ENCODE measurements at places on chromosomes 6 and 20. TPM values are rescaled to one million over a fixed set of nuclear protein-coding genes. Genes with fewer than 3 reads are reported as not detected.
A peak's percentile ranks its signal among the peaks of the same experiment; 100 is the strongest.

Gene MATN4
- total RNA-seq, result 0.14 TPM

DNA sequence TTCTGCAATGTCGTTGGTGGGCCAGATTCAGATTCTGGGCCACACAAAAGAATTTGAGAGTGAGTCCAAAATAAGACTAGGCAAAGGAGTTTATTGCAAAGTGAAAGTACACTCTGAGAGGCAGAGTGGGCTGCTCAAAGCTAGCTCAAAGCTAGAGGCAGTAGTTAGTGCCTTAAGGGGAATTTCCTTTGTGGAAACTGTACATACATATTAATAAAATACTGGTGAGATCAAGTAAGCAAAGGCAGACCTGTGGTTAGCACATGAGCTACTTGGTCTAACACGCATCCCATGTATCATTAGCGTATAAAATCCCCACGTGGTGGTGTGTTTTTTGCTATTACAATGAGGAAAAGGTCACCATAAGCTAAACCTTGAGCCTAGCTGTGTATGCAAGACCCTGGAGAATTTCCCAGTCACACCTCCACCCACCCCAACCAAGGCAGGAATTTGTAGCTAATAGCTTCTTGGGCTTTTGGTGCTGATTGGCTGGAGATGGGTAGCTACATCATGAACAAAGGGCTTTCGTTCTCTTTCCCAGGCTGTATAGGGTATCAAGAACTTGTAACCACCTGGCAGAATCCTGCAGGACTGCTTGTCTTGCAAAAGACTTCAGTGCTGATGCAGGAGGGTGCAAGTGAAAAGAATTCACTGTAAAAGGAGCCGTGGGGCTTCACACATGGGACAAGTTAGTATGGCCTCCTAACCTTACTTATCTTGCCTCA lies 14.7 kb upstream of the TRIM26 start:
- H3K27ac ChIP-seq, result no peak overlapping the region
- no peaks in the 10 kb centered on the region for H3K36me3 ChIP-seq
- no peaks in the 10 kb centered on the region for H3K4me1 ChIP-seq

GRCh38 chr20:40679184-40679583 lies 9.9 kb downstream of the MAFB start:
- peaks cover 51% of the 10 kb centered on the region for H3K27me3 ChIP-seq
- no peak overlapping the region for H3K4me3 ChIP-seq
- H3K27ac ChIP-seq, result no peak overlapping the region

Gene HLA-DOB
- 18.8 TPM for total RNA-seq

DNA sequence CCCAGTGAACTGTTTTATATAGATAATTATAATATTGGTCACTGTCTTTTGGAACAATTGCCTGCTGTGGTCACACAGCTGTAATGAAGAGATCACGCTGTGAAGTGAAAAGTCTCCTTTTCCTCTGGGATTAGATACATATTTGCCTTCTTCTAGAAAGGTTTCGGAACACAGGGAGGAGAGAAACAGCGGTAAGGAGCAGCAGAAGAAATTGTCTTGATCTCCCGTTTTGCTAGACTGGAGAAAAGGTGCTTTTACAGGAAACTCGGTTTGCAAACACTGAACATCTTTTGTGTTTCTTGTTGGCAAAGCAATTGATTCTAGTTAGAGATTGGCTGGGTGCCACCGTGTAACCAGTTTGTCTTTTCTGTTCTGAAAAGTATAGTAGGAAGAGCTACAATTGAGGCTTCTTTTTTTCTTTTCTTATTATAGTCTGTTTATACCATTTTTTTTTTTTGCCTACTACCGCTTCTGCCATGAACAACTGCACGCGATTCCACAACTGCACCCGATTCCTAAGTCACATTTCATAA lies 404.1 kb upstream of the ID4 start:
- no peaks in the 10 kb centered on the region for H3K4me1 ChIP-seq
- H3K4me3 ChIP-seq, result no peak overlapping the region
- H3K27ac ChIP-seq, result no peak overlapping the region
- no peaks in the 10 kb centered on the region for H3K27me3 ChIP-seq

Gene RNF217
- 3.4 TPM for total RNA-seq

DNA sequence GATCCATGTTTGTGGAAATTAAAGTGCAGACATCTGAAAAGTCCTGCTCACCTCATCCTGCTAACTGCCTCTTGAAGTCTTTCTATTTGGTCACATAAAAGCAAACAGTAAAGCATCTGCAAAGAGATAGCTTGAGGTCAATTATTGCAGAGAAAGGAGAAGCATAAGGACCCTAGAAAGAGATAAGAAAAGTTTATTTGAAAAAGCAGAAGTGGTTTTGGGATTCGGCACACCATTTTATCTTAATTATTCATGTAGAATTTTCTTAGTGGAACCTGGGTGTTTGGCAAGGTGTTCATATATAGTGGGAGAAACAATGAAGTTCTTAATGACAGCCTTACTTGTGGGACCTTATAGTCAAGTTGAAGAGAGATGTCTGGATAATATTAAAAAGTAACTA lies 280.8 kb downstream of the CENPW start:
- H3K27ac ChIP-seq, result no peak overlapping the region
- no peaks in the 10 kb centered on the region for H3K4me1 ChIP-seq
- H3K4me3 ChIP-seq, result no peak overlapping the region
- no peaks in the 10 kb centered on the region for H3K36me3 ChIP-seq
- DNase-seq, result no peak
- no peaks in the 10 kb centered on the region for H3K27me3 ChIP-seq

- peaks cover 47% of the 10 kb centered on the region for H3K4me1 ChIP-seq
- no peak overlapping the region for H3K27ac ChIP-seq
- H3K4me3 ChIP-seq, result no peak overlapping the region
- H3K27me3 ChIP-seq, result no peaks in the 10 kb centered on the region
- peaks cover 4% of the 10 kb centered on the region for H3K36me3 ChIP-seq
Observed at GRCh38 chr20:34012735-34013134, 19.0 kb downstream of the RALY start.

Gene GINS1
- total RNA-seq, result 15.7 TPM

Gene NRSN1
- 0.05 TPM for total RNA-seq

DNA sequence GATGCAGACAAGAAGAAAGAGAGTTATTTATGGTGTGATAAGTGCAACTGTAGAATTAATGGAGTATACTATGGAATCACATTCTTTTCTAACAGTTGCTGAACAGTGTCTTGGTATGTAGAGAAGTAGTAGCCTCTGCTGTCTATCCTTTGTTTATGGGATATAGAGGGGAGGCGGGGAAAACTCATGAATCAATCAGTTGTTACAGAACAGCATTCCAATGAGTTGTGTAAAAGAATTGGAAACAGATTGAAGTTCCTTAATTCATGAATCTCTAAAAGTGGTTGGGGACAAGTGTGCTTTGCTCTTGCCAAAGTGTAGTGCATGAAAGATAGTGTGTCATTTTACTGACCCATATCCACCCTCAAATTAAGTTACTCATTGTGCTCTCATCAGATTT lies 77.7 kb downstream of the FLRT3 start:
- no peaks in the 10 kb centered on the region for H3K4me1 ChIP-seq
- H3K36me3 ChIP-seq, result no peaks in the 10 kb centered on the region
- H3K27me3 ChIP-seq, result no peaks in the 10 kb centered on the region
- no peak overlapping the region for H3K27ac ChIP-seq

Gene HLA-DQB2
- 17.5 TPM for total RNA-seq

GRCh38 chr6:116011520-116011919 lies 49.2 kb downstream of the FRK start:
- no peak overlapping the region for H3K4me3 ChIP-seq
- no peaks in the 10 kb centered on the region for H3K4me1 ChIP-seq
- H3K27me3 ChIP-seq, result no peaks in the 10 kb centered on the region

Gene CARMIL1
- total RNA-seq, result 17.4 TPM

GRCh38 chr6:57303931-57304681 lies 13.3 kb upstream of the PRIM2 start:
- DNase-seq, result no peak
- H3K4me3 ChIP-seq, result no peak overlapping the region
- no peak overlapping the region for H3K27ac ChIP-seq
- H3K36me3 ChIP-seq, result no peaks in the 10 kb centered on the region

Gene PXMP4
- total RNA-seq, result 3.8 TPM

DNA sequence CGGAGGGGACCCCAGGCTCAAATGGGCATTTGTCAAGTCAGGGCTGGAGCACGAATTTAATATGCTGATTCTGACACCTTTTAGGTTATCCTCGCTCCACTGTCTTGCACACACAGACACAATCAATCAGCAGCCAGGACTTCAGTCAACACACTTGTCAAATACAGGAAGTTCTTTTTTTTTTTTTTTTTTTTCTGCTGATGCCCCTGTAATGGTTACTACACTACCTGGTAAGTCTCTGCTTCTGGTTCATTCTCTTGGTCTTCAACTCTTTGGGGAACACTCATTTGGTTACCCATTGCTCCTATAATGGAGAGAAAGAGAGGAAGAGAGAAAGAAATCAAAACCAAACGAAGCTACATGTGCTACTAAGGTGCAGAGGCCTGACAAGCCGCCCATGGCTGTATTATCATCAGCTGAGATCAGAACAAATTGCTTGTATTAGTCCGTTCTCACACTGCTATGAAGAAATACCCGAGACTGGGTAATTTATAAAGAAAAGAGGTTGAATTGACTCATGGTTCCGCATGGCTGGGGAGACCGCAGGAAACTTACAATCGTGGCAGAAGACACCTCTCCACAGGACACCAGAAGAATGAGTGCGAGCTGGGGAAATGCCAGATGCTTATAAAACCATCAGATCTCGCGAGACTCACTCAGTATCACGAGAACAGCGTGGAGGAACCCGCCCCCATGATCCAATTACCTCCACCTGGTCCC lies 11.8 kb downstream of the BCAS1 start:
- H3K4me3 ChIP-seq, result no peak overlapping the region
- no peak overlapping the region for H3K27ac ChIP-seq
- H3K27me3 ChIP-seq, result no peaks in the 10 kb centered on the region

DNA sequence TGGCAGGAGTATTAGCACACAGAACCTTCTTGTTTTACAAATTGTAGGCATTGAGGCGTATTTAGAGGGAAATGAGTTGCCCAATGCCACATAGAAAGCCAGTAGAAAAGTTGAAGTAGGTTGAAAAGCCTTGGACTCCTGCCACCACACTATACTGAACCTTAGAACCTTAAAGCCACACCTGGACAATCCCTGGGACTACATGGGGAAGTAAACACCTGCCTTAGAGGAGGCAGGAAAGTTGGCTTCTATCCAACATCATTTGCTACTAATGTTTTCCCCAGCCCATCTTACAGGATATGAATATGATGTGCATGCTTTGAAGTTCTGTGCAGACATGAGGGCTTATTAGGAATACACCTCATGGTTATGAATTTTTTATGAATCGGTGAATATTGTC lies 5.3 kb upstream of the EPPIN start:
- H3K27ac ChIP-seq, result no peak overlapping the region
- no peak for DNase-seq
- no peaks in the 10 kb centered on the region for H3K27me3 ChIP-seq
- H3K36me3 ChIP-seq, result no peaks in the 10 kb centered on the region
- H3K4me1 ChIP-seq, result no peaks in the 10 kb centered on the region

GRCh38 chr6:163461696-163462095 lies 47.2 kb downstream of the QKI start:
- H3K4me3 ChIP-seq, result no peak overlapping the region
- peaks cover 11% of the 10 kb centered on the region for H3K4me1 ChIP-seq
- H3K36me3 ChIP-seq, result no peaks in the 10 kb centered on the region

GRCh38 chr6:12869816-12870432 lies 153.4 kb downstream of the PHACTR1 start:
- no peaks in the 10 kb centered on the region for H3K27me3 ChIP-seq
- no peak overlapping the region for H3K27ac ChIP-seq
- no peaks in the 10 kb centered on the region for H3K36me3 ChIP-seq
- no peaks in the 10 kb centered on the region for H3K4me1 ChIP-seq
- DNase-seq, result no peak
- no peak overlapping the region for H3K4me3 ChIP-seq

Gene TRIM40
- total RNA-seq, result 0.09 TPM

- no peak overlapping the region for H3K4me3 ChIP-seq
- no peaks in the 10 kb centered on the region for H3K36me3 ChIP-seq
- H3K27ac ChIP-seq, result no peak overlapping the region
- DNase-seq, result no peak
Observed at GRCh38 chr6:107594736-107595135, 104.8 kb downstream of the SOBP start.

DNA sequence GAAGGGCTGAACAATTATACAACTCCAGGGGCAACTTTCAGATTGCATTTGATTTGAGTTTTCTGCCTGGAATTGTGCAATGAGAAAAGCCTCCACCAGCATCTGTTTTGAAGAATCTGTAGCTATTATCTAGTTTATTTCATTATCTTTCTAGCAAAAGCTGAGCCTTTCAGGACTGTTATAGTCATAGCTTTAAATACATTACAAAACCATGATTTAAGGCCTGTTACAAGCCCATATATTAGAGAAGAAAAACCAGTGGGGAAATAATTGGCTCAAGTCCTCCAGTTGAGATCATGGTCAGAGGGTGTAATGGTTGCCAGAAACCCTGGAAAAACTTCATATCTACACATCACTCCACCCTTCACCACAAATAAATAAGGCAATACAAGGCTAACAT lies 676.2 kb downstream of the HDGFL1 start:
- H3K36me3 ChIP-seq, result no peaks in the 10 kb centered on the region
- H3K27ac ChIP-seq, result no peak overlapping the region
- no peaks in the 10 kb centered on the region for H3K27me3 ChIP-seq
- H3K4me1 ChIP-seq, result no peaks in the 10 kb centered on the region
- DNase-seq, result no peak

Gene NCR2
- not detected for total RNA-seq

GRCh38 chr6:161068321-161068741 lies 76.8 kb downstream of the MAP3K4 start:
- no peak for DNase-seq
- H3K27ac ChIP-seq, result no peak overlapping the region
- H3K36me3 ChIP-seq, result peaks cover 6% of the 10 kb centered on the region
- no peak overlapping the region for H3K4me3 ChIP-seq

Gene STK4
- total RNA-seq, result 45.5 TPM

Gene RWDD1
- total RNA-seq, result 67.0 TPM

DNA sequence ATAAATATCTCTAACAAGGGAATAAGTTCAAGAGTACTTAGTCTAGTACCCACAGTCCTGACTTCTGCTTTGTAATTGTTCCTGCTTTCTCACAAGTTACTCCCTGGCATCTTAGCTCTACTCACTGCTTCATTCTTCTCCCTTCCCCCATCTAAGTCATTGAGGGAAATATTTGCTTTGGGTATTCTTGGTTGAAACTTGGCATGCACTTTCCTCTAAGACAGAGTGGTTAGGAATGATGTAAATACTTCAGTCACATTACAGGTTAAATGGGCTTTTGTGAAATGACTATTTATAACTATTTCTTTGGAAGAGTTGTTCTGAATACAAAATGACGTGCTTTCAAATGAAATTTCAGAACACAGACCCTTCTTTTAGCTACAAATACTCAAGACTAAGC lies 67.7 kb upstream of the PLEKHG1 start:
- H3K36me3 ChIP-seq, result no peaks in the 10 kb centered on the region
- H3K27ac ChIP-seq, result no peak overlapping the region
- H3K27me3 ChIP-seq, result no peaks in the 10 kb centered on the region
- H3K4me1 ChIP-seq, result peaks cover 4% of the 10 kb centered on the region
- H3K4me3 ChIP-seq, result no peak overlapping the region

GRCh38 chr6:14381829-14382677 lies 264.5 kb downstream of the CD83 start:
- no peaks in the 10 kb centered on the region for H3K36me3 ChIP-seq
- peak; percentile 45 for DNase-seq
- H3K4me3 ChIP-seq, result no peak overlapping the region
- peaks cover 73% of the 10 kb centered on the region for H3K4me1 ChIP-seq
- no peaks in the 10 kb centered on the region for H3K27me3 ChIP-seq
- H3K27ac ChIP-seq, result peak overlapping the region; percentile 77

All from thymus (tissue), 14 donors.